Activated effector memory CD4-positive, alpha-beta T cell treated with Interleukin-2 at 50 U/mL for 16 hours (primary cell): ENCODE measurements at places on chromosomes 7 and 10.

GRCh38 chr10:6351495-6351894, 148.8 kb downstream of the PFKFB3 start:
- DNase-seq = no peak

- no peak for DNase-seq
These were observed 1.6 kb downstream of the PDGFA start for GRCh38 chr7:517774-518629.

DNA sequence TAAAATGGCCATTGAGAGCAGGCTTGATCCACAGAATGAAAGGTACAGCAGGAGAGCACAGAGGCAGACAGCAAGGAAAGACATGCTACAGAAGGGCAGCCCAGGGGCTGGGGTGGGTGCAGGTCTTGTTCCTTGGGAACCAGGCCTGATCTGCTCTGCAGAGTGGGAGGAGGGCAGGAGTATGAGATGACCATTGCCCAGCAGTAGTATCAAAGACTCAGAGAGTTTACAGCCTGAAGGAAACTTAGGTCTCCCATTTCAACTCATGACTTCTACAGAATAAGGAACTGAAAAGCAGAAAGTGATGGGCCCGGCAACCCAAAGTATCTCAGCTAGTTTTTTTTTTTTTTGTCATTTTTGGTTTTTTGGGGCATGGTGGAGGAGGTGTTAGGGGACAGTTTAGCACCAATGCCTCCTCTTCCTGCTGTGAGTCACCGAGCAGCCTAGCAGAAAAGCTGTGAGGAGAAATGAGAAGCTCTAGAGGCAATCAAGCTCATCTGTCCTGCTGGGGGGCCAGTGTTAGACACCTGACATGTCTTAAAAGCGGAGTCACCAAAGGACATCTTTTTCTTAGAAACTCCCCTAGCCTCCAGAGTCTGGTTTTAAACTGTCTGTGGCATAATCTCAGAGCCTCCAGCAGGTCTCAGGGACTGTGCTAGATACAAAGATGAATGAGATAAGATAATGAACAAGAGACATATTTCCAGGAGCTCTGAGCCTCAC, 34.3 kb upstream of the HERPUD2 start:
- DNase-seq = no peak

DNA sequence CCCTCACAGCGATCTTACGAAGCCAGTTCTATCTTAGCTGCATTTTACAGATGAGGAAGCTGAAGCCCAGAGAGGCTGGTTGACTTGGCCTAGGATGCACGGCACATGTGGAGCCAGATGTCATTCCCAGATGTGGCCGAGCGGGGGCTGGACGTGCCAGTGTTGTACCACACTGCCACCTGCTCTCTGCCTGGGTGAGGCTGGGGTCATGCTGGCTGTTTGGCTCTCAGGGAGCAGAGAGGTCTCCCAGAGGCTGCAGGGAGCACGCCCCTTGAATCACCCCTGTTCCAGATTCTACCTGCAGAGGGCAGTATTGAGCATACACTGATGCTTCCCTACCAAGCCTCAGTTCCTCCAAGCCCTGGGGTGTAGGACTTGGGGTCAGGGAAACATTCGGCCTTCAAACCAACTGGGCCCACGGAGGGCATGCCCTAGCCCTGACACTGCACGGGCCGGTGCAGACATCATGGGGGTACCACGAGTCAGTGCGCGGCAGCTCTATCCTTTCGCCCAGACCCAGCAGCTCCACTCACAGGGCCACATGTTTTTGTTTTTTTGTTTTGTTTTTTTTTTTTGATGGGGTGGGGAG, 3.8 kb upstream of the GTF2IRD1 start:
- DNase-seq = peak; percentile 42

- DNase-seq = peak; percentile 18
These were observed 54.9 kb upstream of the ZNF800 start for GRCh38 chr7:127447326-127447945.

GRCh38 chr10:75779276-75779675, 347.9 kb downstream of the LRMDA start:
- DNase-seq = no peak

DNA sequence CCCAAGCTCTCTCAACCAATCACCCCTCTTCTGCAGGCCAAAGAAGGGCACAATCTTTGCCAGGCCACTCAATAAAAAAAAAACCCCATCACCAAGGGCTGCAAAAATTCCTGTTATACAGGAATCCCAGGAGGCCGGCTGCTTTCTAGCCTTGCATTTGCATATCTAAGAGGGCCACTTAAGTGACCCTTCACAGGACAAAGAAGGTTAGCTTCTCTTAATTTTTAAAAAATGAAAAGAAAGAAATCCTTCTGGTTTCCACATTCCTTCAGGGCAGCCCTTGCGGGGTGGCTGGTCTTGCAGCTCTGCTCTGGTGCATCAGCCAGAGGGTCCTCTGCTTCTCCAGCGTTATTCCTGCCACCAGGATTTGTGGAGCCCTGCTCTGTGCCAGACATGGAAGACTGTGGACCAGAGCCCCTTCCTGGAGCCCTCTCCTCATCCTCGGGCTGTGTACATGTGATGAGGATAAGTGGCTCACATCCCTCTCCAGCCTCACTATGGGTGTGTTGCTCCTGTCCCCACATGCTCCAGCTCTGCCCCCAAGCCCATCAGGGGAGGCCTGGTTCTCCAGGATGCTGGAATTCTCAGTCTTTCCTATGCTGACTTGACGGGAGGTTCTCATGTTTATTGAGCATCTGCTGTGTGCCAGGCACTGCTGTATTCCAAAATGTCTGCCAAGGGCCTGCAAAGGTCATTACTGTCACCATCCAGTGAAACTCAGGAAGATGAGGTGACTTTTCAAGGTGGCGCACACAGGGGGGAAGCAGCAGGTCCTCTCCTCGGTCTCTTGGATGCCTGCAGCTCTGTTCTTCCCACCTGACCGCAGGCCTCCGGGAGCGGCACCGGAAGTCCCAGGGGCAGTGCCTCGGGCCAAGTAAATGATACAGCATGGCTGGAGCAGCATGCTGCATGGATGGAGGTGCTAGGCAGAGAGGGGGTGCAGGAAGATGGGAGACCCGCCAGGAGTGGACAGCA, 67.7 kb downstream of the ARHGAP22 start:
- no peak for DNase-seq

- peak; percentile 71 for DNase-seq
These were observed 191.4 kb downstream of the FAM107B start for GRCh38 chr10:14583252-14583651.

- no peak for DNase-seq
These were observed 184.8 kb upstream of the NRP1 start for GRCh38 chr10:33519130-33519860.

DNA sequence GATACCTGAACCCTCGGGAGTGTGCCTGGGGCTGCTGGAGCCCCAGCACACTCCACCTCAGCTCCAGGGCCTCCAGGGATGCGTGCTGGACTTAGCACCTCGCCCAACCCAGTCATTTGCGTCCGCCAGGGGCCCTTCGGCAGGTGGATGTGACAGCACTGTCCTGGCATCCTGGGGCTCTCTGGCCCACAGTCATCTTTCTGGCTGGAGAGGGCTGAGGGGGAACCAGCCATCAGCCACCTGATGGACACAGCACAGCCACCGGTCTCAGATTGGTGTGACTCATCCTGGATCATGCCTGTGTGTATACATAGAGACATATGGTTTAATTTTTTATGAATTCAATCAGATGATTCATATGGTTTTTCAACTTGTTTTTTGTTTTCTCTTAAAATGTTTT, 11.1 kb downstream of the ZNF775 start:
- no peak for DNase-seq

DNA sequence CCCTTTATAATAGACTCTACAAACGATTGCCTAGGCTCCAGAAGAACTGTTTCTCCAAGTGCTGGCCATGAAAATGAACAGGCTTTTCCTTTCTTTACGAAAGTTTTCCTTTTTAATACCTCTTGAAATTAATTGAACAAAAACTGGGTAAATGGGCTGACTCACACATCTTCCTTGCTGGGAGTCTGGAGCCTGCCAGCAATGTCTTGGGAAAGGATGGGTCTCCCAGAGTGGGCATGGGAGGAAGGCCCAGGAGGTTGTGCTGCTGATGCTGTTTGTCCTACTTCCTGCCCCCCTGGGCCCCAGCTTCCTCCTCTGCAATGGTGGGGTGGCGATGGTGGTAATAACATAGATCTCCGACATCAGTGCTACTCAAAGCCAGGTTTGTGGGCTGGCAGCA, 174.1 kb downstream of the RPS24 start:
- no peak for DNase-seq

DNA sequence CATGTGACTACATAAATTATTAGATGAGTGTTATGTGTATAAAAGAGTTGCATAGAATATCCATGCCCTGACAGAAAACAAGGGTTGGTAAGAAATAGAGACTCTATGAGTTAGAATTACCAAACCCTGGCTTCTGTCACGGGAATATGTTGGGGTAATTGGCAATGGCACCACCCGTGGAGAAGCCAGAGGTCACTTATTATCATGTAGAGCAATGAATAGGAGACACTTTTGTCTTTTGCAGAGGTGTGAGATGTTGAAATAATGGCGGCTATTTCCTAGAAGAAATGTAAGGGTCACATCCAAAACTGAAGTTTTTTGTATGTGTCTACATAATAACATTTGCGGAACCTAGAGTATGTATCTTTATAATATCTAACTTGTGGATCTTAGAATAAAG, 35.3 kb downstream of the ABCB5 start:
- no peak for DNase-seq

DNA sequence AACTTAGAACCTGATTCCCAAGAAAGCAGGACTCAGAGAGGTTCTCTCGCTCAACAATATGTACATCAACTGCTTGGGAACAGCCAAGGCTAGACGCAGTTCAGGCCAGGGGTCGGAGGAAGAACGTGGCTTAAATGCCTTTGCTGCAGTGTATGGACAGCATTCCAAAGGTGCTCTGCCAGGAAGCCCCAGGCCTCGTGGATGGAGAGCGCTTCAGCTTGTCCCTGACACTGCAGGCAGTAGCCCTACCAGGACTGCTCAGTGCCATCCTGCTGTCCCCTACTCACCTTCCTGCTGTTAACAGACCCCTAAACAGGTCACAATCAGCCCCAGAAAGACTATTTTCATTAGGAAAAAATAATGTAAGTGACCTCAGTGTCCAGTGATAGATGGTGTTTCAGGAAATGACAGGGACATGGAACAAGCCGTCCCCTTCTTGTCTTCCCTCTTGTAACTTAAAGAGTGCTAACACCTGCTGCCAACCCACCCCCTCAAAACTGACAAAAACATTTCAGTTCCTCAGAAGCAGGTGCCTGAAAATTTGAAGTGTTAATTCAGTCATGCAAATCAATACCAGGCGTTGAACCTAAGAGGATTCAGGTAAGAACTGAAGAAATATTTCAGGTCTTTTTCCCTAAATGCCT, 16.5 kb downstream of the CREB3L2 start:
- DNase-seq = no peak

GRCh38 chr10:66472156-66472555, 453.7 kb upstream of the LRRTM3 start:
- DNase-seq = no peak

GRCh38 chr7:139948167-139948566, 114.6 kb downstream of the PARP12 start:
- DNase-seq = no peak

- DNase-seq = no peak
These were observed 2.9 kb upstream of the ADAM8 start for GRCh38 chr10:133279326-133280226.

- no peak for DNase-seq
These were observed 106.7 kb downstream of the USP6NL start for GRCh38 chr10:11504566-11505285.

DNA sequence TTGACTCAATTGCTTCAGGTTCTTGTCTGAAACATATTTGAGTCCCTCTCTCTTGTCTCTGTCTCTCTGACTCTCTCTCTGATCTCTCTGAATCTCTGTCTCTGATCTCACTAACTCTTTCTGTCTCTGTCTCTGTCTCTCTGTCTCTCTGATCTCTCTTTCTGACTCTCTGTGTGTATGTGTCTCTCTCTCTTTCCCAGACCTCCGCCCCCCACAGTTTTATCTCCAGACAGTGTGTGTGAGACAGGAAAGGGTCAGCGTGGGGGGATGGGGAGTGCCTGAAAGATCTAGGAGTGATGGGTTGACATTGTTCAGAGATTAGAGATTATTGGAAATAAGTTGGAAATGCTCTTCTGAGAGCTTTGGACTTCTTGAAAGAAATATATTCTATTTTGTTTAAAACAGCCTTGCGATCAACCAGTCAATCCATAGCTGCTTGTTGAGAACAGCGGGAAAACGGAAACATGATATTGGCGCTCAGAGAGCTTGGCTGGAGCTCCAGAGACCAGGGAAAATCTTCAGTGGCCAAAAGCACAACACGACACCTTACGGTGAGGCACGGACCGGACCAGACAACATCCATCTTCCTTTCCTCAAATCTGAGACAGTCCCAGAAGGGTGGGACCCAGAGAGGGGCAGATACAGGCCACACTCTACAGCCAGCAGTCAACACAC, 35.5 kb downstream of the CALML3 start:
- DNase-seq = no peak

GRCh38 chr7:91239171-91239604, 25.0 kb upstream of the FZD1 start:
- no peak for DNase-seq

DNA sequence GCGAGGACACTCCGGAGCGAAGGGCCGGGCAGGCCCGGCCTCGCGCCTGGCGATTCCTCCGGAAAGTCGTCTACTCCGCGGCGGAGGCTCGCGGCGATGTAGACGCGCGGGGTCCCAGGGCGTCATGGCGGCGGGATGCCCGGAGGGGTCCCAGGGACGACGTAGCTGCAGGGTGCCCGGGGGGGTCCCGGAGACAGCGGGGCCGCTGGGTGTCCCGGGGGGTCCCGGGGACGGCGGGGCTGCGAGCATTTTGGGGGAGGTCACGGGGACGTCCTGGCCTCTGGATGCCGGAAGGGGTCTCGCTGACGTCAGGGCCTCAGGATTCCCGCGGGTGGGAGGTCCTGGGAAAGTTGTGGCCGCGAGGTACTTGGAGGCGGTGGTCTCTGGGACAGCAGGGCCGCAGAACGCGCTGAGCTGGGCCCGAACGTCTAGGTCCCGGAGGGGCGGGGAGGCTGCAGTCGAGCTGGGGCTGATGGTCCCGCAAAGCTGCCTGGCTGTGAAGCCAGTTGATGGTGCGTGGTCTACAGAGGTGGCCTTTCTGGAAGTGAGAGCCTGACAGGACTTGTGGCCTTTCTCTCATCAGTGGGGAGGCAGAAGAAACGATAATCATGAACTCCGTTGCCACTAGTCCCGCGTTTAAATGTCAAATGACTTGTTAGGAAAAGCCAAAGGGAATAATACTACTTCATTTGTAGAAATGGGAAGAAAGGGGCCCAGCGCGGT, 637 bp downstream of the HSPA14 start:
- no peak for DNase-seq

DNA sequence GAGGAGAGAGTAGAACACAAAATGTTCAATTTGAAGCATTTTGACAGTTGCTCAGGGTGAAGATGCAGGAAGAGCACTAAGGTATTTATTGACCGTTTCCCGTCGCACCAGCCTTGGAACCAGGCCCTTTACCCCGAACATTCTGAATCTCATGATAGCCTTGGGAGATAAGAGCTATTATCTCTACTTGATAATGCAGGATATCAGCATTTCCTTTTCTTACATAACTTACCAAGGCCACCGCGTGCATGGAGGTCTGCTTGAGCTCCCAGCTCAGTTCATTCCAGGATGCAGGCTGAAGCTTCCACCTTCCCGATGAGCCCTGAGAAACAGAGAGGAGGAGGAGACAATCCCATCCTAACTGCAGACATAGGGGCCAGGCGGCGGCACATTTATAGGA, 324.2 kb upstream of the COBL start:
- DNase-seq = no peak
